ENCODE measurements at places on chromosomes 2 and 18.

GRCh38 chr2:207706936-207707860 lies 4.2 kb upstream of the CCNYL1 start:
- DNase-seq, result peak; percentile 77

GRCh38 chr18:13211534-13211933 lies 7.0 kb upstream of the LDLRAD4 start:
- DNase-seq, result no peak

- peak; percentile 77 for DNase-seq
These were observed 72.0 kb upstream of the TMEM178A start for GRCh38 chr2:39593439-39594393.

GRCh38 chr2:51697095-51697494 lies 665.2 kb upstream of the NRXN1 start:
- no peak for DNase-seq

DNA sequence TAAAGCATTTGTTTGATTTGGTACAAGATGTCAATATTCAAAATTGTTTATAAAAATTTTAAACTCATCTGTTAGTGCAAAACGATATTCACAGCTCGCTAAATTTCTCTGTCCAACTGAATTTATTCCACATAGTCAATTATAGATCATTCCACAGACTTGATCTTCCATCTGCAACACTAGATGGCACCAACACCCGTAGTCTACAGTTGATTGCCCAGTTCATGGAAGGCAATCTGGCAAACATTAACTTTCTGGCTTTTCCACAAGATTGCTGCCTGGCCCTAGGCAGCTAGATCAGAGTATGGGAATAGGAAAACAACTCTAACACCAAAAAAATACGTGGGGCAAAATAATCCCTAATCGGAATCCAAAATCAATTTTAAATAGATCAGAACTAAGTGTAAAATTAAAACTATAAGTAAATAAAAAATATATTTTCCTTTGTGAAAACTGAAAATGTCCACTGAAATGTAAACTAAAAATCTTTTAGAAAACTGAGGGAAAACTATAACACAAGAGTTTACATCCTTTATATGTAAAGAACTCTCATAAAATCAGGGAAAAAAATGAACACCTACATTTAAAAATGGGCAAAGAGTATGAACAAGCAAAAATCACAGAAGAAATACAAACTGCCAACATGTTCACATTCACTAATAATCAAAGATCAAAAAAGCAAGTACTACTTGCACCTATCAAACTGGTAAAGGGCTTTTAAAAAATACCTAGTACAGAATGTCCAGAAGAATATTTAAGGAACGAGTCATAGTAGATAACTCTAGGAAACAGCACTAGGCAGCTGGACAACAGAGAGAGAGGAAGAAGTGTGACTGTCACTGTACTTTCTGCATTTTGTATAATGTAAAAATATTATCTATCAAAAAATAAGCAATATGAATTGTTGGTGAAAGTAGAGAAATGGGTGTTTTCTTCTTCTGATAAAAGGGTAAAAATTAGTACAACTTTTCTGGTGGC lies 35.0 kb downstream of the RTN4 start:
- peak; percentile 52 for DNase-seq

GRCh38 chr2:174395284-174395968 lies at the start of gene SCRN3:
Gene SCRN3, plus strand, starts transcription at chr2:174395730. Its CDS starts 2,554 bp downstream, at chr2:174398284.
- peak; percentile 68 for DNase-seq

DNA sequence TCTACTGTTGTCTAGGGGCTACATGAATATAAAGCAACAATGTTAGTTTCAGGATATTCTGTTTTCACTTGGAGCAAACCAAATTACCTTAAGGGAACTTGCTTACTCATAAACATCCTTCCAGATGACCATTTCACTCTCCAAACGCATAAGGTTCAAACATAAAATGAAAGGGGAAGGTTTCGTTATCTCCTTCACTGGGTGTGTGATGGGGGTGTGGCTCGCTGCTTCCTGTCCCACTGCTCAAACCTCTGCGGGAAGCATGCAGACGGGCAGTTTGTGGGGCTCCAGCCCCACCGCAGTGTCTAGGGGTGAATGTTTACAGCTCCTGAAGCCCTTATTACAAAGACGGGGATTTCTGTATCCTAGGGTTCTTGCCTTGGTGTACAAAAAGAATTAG lies 1310.9 kb upstream of the TMEFF2 start:
- no peak for DNase-seq

- DNase-seq, result no peak
These were observed 14.0 kb upstream of the PRKCE start for GRCh38 chr2:45637440-45637839.

- DNase-seq, result peak; percentile 63
These were observed 73.6 kb upstream of the STK17B start for GRCh38 chr2:196244966-196245365.

DNA sequence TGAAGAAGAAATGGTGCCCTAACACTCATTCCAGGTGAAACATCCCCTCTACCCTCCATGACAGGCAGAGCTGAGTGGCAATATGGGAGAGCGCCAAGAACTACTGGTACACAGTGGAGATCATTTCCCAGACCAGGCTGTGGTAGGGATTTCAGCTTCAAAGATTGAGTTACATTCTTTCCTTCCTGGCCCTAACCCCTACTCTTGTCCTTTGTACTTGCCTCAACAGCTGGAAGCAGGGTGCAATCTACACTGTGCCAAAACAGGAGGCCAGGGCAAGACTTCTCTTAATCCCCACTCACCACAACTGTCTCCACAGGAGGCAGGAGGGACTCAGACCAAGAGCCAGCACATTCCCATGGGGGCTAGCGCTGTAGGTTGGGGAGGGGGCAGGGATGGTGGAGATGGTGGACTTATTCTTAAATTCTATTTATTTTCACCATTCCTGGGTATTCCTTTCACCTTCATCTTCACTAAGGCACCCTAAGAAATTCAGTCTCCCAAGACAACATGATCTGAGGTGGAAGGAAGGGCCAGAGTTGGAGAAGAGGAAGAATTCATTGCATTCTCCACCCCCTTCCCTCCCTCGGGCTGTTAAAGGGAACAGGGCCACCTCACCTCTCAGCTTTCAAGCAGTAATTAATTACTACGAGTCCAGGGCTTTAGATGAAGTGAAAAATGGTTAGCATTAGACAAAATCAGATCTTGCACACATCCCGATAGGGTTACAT lies 65.9 kb downstream of the AAK1 start:
- DNase-seq, result no peak

- DNase-seq, result peak; percentile 83
These were observed 102.3 kb upstream of the GULP1 start for GRCh38 chr2:188189356-188189755.

- DNase-seq, result peak; percentile 54
These were observed 32.9 kb upstream of the SCG2 start for GRCh38 chr2:223635080-223635479.

DNA sequence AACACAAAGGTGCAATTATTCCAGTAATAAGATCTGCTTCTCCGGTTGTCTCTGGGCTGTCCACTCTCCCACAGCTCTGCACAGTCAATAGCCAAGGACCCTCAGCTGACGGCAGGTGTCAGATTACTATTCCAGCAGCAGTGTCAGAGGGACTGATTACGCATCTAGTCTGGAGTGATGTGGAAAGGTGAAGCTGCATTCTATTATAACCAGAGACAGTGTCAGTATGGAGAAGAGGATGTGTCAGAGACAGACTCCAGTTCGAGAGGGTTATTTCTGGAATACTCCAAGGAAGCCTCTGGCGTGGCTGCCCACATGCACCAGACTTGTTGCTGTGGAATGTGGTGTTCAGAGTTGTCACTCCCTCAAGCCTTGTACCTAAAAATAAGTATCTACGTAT lies 163.6 kb upstream of the TMEM200C start:
- DNase-seq, result no peak

DNA sequence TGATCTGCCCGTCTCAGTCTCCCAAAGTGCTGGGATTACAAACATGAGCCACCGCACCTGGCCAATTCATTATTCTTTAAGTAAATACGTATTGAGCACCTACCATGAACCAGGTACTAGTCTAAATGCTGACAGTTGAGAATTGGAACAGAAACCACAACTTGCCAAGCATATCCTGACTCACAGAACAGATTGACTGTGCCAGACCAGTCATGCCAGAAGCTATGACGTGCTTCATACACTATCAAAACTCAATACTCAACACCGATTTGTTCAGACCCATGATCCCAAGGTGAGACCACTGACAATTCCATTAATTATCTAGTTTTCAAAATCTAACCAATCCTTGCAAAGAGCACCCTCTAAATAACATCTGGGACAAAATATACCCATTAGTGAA lies 148.6 kb downstream of the B3GNT2 start:
- DNase-seq, result no peak

- peak; percentile 96 for DNase-seq
These were observed 299.1 kb downstream of the PAX3 start for GRCh38 chr2:221999717-222000116.

DNA sequence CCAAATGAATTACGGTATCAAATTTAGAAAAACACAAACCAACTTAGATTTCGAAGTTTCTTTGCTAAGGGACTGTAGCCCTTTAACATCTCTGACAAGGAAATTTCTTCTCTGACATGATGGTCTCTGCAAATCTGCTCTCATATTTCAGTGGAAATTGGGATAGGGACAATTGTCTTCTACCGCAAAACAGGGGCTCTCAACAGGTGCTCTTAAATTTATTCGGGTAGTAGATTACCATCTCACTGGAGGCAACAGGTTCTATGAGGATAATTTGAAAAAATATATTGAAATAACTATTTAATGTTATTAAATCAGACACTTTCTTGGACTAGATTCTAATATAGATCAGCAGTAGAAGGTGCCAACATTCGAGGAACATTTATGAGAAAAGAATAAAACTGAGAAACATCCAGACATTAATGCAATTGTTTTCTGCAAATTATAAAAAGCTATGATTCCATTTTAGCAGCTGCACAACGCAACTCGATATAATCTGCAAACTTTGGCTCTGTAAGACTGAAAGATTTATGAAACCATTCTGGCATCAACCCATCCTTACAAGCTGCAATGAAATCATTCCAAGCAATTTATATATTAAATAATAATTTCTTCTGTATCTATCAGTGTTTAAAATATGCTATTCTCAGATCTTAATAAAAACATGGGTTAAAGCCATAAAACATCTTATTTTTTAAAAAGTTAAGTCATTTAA lies 10.0 kb upstream of the BCL2 start:
- DNase-seq, result no peak

- no peak for DNase-seq
These were observed at the start of gene DES for GRCh38 chr2:219418155-219419011. Gene DES, plus strand, starts transcription at chr2:219418377. Its CDS starts 86 bp downstream, at chr2:219418463.

GRCh38 chr2:20159411-20160070 lies 65.4 kb downstream of the SDC1 start:
- no peak for DNase-seq

GRCh38 chr2:132760405-132760804 lies 90.4 kb upstream of the LYPD1 start:
- DNase-seq, result no peak

- DNase-seq, result no peak
These were observed 169.5 kb downstream of the GFPT1 start for GRCh38 chr2:69217333-69218080.

DNA sequence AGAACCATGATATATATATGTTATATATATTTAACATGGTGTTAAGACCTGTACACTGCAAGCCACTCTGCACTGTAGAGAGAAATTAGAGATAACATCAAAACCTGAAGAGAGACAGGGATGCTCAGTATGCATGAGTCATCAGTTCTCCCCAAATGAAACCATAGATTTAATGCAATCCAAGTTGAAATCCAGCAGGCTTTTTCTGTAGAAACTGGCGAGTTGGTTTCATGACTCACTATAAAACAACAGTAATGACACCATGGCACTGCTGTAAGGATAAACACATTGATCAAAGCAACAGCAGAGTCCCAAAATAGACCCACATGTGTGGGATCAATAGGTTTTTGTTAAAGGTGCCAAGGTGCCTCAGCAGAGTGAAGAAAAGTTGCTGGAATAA lies 65.8 kb downstream of the RTP5 start:
- peak; percentile 42 for DNase-seq

DNA sequence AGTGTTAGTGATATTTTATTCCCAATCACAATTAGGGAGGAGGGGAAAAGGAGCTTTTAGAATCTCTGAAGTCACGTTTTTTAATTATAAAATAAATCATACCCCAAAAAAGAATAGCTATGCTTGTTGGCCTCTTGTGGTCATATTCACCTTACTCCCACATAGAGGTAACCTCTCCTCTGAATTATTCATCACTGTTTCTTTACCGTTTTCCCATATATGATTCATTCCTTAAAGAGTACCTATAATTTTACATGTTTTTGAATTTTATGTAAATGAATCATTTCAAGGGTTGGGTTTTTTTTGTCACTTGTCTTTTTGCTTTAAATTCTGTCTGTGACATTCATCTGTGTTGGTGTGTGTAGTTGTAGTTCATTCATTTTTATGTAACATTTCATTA lies 110.6 kb upstream of the CD302 start:
- no peak for DNase-seq

DNA sequence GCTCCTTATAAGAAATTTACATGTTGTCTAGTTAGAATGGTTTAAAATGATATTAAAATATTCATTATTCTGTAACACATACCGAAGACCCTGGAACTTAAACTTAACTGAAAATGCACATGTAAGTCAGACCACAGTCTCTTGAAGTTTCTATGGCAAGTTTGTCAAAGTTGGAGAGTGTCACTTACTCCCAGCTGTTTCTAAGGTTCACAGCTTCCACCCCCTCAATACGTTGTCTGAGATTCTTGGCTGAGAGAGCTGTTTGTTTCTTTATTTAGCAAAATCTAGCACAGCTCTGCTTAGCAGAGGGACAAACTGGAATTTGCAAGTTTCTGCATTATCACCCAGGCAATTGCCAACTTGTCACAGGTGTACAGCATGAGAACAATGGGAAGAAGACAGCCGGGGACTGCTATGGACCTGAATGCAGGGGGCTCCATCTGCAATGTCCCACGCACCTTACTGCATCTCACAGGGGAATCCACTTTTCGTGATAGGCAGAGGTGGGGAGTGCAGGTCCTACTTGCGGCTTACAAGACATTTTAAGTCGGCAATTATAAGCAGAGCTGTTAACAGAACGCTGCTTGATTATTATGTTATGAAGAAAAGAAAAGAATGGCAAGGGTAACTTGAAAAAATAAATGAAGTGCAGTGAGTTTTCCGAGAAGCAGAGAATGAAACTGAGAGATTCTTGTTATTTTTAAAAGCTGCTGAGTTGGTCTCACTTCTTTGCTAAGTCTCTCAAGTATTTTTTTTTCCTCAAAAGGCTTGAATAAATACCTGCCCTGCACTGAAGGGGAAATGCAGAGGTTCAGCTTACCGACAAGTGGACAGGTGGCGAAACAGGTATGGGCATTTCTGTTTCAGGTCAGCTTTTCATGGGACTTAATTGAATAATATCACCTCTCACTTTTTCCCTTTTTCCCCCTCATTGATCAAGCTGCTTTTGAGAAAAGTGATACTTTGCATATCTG lies 1072.1 kb upstream of the FANCL start:
- DNase-seq, result no peak

GRCh38 chr2:215269397-215270117 lies 42.3 kb upstream of the ATIC start:
- DNase-seq, result no peak

Data from NCI-H226 (cell line).